Stimulated activated CD8-positive, alpha-beta memory T cell treated with anti-CD3 and anti-CD28 coated beads, Interleukin-12 subunit alpha, Interleukin-12 subunit beta, amount 100 ng/mL, for 1 hour (primary cell): ENCODE measurements at places on chromosomes 7 and 10.

- no peak for DNase-seq
These were observed 227.2 kb upstream of the GRB10 start for GRCh38 chr7:51009716-51010496.

- DNase-seq = no peak
These were observed 2.0 kb upstream of the NRAP start for GRCh38 chr10:113665806-113666354.

DNA sequence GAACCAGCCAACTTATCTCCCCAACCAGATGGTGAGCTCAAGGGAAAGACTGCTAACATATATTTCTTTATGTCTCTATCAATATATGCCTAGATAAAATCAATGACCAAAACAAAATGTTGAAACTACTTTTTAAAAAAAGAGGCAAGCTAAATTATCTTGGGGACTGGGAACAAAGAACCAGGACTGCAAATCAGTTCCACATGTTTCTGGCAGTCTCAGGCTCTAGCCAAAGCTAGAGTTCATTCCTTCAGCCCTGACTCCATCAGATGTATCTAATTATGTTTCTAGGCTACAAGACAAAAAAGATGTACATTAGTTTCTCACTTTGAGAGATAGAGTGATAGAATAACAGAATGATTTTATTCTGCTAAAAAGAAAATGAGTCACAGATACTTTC, 1290.3 kb upstream of the SORCS1 start:
- no peak for DNase-seq

GRCh38 chr10:69866246-69866687, 64.6 kb downstream of the COL13A1 start:
- DNase-seq = no peak

DNA sequence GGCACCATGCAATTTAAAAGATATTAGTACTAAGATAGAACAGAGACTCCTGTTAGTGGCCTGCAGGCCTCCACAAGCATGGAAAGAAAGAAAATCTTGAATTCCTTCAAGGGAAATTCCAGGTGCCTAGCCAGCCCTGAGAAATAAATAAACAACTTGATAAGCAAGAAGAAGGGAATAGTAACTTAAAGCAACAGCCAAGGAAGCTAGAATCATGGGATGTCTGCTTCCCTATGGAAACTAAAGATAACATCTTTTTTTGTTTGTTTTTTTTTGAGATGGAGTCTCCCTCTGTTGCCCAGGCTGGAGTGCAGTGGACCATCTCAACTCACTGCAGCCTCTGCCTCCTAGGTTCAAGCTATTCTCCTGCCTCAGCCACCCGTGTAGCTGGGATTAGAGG, 128.6 kb downstream of the SKIDA1 start:
- no peak for DNase-seq

DNA sequence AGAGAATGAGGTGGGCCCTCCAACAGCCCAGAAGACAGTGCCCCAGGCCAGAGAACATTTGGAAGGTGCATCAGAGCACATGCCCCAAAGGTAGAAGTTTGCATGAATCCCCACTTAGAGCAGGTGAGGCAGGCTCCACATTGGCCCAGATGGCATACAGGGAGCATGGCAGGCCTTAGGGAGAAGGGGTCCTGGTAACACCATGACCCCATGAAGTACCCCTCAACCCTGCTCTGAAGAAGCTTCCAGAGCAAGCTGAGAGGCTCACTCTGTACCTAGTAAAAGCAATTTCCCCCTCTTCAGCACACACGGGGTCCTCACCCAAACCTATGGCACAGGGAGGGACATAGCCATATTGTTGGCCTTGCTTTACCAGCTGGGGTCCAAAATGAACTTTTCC, 162.6 kb downstream of the BUB3 start:
- DNase-seq = no peak

DNA sequence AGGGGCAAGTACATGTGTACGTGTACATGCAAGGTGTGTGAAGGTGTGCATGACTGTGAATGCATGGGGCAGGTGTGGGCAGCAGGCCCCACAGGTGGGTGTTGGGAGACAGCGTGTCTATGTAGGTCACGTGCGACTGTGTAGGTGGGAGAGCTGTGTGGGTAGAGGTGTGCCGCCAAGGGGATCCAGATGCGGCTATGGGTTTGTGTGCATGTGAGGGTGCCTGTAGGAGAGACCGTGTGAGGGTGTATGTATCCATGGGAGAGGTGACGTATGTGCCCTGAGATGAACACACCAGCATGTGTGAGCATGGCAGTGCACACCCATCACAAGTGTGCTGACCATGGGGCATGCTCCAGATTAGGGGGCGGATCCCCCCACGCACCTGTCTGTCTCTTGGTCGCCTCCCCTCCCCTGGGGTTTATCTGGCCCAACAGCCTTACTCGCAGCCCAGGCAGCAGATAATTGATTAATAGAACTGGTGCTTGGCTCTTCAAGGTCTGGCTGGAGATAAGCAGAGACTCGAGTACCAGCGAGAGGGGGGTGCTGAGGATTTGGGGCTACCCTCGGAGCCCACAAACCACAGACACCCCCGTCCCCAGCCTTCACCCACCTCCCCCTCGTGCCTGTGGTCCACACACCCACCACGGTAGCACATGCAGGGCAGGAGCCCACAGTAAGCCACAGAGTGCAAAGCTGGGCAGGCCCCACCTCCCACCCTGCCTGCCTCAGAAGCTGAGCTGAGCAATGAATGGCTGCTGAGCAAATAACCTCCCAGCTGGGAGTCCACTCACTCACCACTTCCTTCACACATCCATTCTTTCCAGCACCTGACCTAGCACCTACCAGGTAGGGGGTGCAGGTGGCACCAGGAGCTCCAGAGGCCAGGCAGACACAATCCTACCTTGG, 41.4 kb upstream of the ZMIZ1 start:
- no peak for DNase-seq

DNA sequence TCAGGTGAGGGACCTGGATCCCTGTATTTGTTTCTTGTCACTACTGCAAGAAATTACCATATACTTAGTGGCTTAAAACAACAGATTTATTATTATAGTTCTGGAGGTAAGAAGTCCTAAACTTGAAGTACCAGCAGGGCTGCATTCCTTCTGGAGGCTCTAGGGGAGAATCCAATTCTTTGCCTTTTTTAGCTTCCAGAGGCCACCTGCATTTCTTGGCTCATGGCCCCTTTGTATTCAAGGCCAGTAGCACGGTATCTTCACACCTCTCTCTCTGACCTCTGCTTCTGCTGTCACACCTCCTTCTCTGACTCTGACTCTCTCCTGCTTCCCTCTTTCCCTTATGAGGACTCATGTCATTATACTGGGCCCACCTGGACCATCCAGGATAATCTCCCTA, 2.2 kb upstream of the LHPP start:
- no peak for DNase-seq

- no peak for DNase-seq
These were observed 58.1 kb upstream of the TES start for GRCh38 chr7:116152276-116152675.

GRCh38 chr7:155653803-155654202, 9.3 kb downstream of the RBM33 start:
- no peak for DNase-seq

DNA sequence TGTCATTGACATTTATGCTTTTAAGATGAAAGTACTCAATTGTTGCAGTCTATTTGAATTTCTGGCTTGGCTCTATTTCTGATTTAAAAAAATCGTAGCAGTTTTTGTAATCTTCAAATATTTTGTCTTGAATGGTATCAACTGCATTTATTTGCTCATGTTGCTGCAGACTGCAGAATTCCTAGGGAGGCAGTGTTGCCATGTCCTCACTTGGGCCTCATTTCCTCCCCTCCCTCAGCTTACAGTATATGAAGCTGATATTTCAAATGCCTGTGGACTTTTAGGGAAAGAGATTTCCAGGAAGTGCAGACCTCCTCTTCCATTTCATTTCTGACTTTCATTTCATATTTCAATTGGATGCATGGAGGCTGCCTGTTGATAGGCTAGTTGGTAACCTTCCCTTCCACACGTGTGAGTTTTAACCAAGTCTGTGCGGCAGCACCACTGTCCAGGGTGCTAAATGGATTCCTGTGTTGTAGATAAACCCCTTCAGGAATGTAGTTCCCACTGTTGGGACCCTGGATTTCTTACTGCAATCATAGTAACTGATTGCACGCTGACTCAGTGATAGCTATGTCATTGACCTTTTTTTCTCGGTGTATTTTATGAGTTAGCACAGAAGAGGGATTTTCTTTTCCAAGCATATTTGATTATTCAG, 17.5 kb downstream of the VPS50 start:
- no peak for DNase-seq

DNA sequence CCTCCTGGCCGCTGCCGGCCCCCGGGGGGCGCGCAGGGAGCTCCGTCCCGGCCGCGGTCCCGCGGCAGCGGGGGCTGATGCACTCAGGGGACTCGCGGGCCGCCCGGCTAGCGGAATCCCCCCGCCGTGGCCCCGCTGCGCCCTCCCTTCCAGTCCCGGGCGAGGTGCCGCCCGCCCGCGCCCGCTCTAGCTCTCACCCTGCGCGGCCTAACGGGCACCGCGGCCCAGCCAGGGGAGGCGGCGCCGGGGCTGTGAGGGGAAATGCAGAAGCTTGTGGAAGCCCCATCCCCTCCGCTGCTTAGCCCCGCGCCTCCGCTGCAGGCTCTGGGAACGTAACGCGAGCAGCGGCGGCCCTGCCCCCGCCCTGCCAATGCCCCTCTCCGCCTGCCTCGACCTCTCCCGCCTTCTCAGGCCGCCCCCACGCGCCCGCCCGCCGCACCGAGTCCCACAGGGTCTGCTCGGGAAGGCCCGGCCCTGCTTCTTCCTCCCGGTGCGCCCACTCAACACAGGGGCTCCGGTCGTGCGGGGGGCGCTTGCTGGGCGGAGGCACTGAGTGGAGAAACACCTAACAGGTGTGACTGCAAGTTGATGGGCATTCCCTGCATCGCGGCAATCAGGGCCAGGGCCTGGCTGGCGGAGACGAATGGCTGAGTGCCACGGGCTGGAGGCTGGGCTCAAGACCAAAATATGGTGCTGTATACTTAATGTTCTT, 384 bp upstream of the TMEM229A start:
- no peak for DNase-seq

GRCh38 chr7:107070710-107071109, 26.2 kb downstream of the PRKAR2B start:
- no peak for DNase-seq

GRCh38 chr10:31912898-31913850, 15.5 kb downstream of the ARHGAP12 start:
- no peak for DNase-seq

DNA sequence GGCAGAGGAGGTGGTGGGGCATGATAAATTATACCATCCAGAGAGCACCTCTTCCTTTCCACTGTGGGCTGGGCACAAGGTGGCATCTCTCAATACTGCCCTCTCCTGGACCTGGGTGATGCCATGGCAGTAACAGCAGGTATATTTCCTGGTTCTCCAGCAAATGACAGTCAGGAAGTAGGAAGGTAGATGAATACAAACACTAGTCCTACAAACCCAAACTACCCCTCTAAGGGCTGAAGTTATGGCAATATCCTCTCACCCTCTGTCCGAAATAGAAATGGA, 1004.9 kb downstream of the KCNMA1 start:
- no peak for DNase-seq

GRCh38 chr7:97659363-97660045, 72.4 kb upstream of the TAC1 start:
- no peak for DNase-seq

- DNase-seq = no peak
These were observed 141.7 kb upstream of the CCDC6 start for GRCh38 chr10:60048091-60048501.

- no peak for DNase-seq
These were observed 262.8 kb downstream of the BBS9 start for GRCh38 chr7:33392148-33392547.

DNA sequence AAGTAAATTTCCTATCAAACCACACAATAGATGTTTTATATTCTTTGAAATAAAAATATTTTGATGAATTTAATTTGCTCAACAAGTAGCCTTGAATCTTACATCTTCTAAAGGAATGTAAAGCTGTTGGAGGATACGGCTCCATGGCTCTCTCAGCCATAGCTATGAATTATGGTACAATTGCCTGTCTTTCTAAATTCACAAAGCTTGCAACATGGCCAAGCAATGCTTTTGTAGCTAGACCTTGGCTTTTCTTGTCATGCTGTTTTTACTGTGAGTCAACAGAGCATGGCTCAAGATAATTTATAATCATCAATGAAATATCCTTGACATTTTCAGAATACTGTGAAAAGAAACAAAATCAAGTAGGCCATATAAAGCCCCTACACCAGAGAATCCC, 286.7 kb downstream of the CACNA2D1 start:
- no peak for DNase-seq

GRCh38 chr7:11786186-11786585, 45.8 kb downstream of the THSD7A start:
- DNase-seq = no peak

GRCh38 chr10:35392482-35393228, 56.3 kb downstream of the CCNY start:
- DNase-seq = no peak

GRCh38 chr10:87767253-87767652, 50.8 kb downstream of the ATAD1 start:
- DNase-seq = no peak

- no peak for DNase-seq
These were observed 71.5 kb upstream of the SLC13A1 start for GRCh38 chr7:123271231-123271630.

DNA sequence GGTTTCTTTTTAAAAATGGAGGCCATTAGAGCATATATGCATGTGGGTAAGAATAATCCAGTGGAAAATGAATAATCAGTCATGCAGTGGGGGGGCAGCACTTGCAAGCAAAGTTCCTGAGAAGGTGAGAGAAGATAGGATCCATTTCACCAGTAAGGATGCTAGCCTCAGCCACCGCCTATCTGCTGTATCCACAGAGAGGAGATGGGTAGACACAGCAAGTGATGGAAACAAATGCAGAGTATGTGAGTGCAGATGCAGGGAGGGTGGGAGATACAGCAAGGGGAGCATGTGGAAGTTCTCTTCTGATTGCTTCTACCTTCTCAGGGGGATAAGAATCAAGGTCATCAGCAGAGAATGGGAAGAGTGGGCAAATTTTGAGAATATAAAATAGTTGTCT, 171.4 kb upstream of the PDE1C start:
- DNase-seq = no peak

DNA sequence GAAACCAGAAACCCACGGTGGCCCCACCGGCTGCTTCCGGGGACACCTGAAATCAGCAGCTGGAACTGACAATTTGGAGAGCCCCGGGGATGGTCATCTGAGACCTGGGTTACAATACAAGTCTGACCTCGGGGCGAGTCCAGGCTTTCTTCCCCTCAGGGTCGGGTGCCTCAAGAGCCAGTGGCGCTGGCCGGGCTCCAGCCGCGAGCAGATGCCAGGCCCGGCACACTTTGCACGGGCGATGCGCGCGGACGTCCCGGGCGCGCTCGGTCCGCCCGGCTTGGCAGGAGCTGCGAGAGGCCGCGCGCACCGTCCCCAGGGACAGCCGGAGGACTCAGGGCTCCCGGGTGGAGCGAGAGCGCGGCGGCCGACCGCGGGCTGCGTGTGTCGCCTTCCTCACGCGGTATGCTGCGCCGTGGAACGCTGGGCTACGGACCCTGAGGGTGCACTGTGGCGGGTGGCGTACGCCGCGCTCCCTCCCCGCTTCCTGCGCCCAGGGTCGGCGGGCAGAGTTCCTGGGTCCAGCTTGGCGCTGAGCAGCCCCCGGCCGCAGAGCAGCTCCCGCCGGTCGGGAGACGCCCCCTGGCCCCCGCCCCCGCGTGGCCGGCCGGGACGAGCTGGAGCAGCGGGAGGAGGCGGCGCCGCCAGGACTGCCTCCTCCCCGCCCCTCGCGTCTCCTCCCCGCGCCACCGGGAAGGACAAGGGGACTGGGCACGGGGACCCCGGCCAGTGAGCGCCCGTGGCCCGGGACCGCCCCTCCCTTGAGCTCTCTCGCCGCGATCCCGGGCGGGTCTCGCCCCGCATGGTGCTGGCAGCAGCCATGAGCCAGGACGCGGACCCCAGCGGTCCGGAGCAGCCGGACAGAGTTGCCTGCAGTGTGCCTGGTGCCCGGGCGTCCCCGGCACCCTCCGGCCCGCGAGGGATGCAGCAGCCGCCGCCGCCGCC, at the start of gene RBM20:
Gene RBM20 (plus strand): TSS at position 684 of the 945 bp plus-strand sequence. CDS start 119 bp downstream, at position 803.
- no peak for DNase-seq
